Neuronal stem cell (in vitro differentiated cells): ENCODE measurements at places on chromosomes 13 and 19.
A peak's percentile ranks its signal among the peaks of the same experiment; 100 is the strongest.

GRCh38 chr19:27792576-27793127, 1420.3 kb downstream of the UQCRFS1 start:
- no peak for DNase-seq

DNA sequence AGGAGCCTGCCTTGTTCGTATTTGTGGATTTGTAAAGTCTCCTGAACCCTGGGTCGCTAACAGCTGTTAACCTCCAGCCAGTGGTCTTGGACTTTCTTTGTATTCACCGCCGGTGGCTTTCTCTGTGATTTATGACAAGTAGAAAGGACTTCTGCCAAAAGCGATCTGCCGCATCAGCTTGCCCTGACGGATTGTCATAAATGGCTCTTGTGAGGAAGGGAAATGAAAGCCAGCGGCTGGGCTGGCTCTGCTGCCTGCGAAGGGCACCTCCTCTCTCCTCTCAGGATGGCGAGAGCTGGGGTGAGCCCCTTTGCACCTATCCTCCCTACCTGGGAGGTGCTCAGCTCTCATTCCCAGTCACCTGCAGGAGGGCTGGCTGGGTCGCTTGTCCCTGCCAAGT, 25.6 kb downstream of the DHRS12 start:
- DNase-seq = no peak

GRCh38 chr13:112741185-112741755, 51.4 kb downstream of the ATP11A start:
- DNase-seq = no peak

DNA sequence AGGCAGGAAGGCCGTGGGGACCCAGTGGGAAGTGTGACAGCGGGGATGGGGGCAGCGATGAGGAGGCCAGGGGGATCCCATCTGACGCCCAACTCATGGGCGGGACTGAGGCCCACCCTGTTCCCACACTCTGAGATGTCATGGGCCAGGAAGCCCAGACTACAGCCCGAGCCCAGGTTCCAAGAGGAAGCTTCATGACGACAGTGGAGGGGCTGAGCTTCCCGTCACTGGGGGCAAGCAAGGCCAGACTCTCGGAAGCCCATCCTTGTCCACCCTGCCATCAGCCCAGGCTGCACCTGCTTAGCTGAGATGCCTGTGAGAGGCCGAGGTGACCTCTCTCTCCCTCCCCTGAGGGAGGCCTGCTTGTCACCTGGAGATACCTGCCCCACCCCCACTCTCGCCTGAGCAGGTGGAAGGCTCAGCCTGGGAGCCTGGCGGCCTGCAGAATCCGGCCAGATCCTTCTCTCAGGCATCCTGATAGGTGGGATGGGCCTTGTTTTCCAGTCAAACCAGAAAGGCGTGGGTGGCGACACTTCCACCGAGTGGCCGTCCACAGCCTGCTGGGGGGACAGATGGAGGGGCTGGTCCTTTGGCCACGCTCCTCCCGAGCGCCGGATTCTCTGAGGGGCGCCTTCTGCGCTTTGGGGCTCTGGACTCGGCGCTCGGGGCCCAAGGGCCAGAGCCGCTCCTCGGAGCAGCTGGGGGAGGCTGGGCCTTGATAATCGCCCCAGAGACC, 4.8 kb downstream of the ZBTB7A start:
- DNase-seq = no peak

DNA sequence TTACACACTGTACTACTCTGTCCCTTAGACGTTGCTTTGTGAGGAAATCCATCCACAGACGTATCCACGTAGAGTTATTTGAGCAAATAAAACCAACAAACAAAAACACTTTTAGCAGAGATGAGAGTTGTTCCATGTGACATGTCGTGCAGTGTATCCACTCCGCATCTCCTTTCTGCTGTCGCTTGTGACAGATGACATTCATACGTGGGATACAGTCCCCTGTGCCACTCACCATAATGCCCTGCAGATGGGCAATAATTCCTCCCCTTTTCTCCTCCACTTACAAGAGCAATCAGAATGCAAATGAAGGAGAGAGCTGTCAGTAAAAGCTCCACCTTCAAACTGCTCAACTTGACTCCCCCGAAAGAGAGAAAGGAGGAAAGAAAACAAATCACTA, 26.0 kb downstream of the IRS2 start:
- DNase-seq = no peak

DNA sequence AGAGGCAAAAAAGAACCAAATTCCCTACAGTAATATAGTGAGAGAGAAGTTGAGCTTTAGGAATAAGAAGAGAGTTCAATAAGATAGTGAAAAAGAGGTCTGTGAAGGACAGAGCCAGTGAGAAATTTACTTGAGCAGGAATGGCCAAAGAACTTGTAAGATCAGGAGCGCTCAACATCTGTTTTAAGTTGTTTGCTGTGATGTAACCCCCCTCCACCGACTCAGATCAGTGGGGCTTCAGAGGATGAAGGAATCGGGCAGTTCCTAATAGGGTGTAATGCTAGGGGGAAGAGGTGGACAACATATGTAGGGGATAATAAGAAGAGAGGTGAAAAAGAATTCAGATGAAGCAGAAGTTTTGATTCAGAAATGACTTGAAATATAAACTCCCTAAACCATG, 85.3 kb upstream of the FNDC3A start:
- DNase-seq = no peak

- no peak for DNase-seq
Observed at GRCh38 chr13:99281811-99282263, 23.7 kb upstream of the GPR18 start.

- peak; percentile 8 for DNase-seq
Observed at GRCh38 chr13:53276265-53276664, 247.7 kb downstream of the OLFM4 start.

DNA sequence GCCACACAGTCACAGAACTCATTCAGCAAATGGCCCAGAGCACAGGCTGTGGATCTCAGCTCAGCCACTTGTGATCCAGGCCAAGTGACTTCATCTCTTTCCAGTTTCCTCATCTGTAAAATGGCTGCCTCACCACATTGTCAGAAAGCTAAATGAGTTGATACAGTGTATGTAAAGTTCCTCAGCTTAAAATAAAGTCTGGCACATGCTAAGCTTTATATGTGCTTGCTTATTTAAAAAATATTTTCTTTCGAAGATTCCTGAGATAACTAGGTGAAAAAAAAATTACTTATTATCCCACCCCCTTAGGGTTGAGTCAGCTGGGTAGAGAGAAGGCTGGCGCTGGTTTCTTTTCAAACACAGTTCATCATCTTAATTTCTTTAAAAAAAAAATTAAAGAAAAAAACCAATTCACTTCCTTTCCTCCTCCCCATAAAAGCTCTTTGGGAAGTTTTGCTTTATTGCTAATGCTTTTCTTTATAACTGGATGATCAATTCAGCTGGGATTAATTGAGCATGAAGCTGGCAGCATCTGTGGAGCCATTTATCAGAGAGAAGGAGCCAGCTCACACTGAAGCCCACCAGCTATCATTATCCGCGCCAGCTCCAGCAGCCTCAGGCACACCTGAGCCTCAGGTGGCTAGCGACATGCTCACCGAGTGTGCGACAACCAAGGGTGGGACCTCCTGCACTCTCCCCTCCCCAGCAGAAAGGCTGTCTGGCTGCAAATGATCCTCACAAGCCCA, 354.9 kb downstream of the FOXO1 start:
- DNase-seq = no peak

- DNase-seq = no peak
Observed at GRCh38 chr13:44211704-44212346, 161.8 kb upstream of the SERP2 start.

DNA sequence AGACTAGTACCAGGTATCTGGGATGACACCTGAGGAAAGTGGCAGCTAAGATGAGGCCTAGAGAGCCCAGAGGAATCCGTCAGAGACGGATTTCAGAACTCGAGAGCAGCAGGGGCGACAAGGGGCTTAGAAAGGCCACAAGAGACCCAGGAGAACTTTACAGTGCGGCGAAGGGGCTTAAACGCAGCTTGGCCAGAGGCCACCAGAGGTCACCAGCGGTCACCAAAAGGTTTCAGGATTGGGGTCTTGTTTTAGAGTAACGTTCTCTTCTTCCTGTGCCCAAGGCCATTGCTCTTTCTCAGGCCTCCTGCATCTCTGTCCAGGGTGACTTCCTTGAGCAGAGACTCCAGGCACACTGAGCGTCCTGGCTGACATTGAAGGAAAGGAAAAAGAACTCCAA, 2.2 kb downstream of the ZSCAN22 start:
- DNase-seq = peak; percentile 47

GRCh38 chr19:4172861-4173473, 9.4 kb downstream of the SIRT6 start:
- DNase-seq = peak; percentile 75

DNA sequence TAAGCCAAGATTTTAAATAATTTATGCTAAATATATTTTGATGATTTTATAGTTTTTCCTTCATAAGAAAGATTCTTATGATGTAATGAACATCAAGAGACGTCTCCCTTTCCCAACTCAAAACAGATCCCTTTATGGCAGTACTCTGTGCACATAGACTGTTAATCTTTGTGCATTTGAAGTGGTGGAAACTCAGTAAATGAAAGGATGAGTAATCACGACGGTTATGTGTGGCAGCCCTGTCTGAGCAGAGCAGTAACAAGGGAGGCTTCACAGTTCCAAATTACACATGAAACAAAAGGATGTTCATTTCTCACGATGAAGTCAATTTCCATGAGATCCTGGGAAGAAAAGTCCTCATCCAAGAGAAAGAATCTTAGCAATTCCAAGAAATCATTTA, 498.1 kb downstream of the KLF5 start:
- DNase-seq = no peak

GRCh38 chr13:34776390-34776981, 165.6 kb upstream of the NBEA start:
- DNase-seq = no peak

DNA sequence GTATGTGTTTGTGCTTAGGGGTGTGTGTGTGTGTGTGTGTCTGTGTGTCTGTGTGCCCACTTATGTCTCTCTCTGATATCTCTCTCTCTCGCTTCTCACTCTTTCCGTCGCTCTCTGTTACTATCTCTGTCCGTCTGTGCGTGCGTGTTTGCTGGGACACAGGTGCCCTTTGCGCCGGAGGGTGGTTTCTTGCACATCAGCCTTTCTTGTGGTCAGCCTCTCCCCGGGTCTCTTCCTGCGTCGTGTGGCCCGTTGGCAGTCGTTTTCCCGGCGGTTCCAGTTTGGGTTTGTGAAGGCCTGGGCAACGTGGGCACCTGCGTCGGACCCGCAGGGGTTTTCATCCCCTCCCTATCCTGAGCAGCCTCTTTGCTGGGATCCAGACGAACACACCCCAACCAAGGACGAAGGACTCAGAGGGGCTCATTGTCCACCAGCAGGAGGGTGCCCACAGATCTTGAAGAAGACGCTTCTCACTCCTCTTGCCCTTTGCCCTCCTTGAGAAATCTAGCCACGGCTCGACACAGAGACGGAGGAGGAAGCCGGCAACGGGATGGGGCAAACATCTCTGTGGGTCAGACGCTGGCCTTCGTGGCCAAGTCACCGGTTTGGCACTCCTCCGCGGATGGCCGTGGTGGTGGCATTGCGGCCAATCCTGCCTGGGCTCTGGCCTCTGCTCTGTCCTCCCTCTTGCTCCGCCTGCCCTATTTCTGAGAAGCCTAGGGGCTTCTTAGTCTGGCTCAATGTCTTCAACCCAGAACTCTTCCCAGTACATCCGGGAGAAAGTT, 52.3 kb downstream of the ZNF146 start:
- no peak for DNase-seq

GRCh38 chr13:64718116-64718515, 2512.0 kb downstream of the PCDH9 start:
- DNase-seq = no peak
